Stimulated activated CD4-positive, alpha-beta T cell treated with anti-CD3 and anti-CD28 coated beads, Interleukin-12 subunit alpha, Interleukin-12 subunit beta, amount 100 ng/mL, for 24 hours (primary cell): ENCODE measurements at places on chromosomes 3 and 15.

DNA sequence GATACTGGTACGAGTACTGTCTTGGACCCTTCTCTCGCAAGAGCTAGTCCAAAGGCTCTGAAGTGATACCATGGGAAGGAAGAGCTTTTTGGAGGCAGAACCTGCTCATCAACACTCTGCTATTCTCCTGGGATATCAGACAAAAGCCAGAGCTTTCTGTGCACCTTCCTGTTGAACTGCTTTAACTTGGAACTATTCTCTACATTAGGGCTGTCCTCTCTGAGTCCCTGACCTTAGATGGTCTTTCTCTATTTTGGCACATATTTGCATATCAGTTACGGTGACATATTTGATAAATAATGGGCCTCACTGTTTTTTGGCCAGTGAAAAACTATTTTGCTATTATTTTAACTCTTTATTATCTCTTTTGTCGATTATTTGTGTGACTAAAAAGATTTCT, 146.9 kb downstream of the TIGIT start:
- DNase-seq: no peak

- no peak for DNase-seq
Measured at GRCh38 chr3:188348435-188349244, 194.7 kb downstream of the LPP start.

- no peak for DNase-seq
Measured at GRCh38 chr3:112804021-112804420, 42.6 kb downstream of the CD200R1L start.

- no peak for DNase-seq
Measured at GRCh38 chr3:55750525-55750924, 263.4 kb upstream of the WNT5A start.

GRCh38 chr15:50828610-50829206, 63.2 kb upstream of the SPPL2A start:
- no peak for DNase-seq

DNA sequence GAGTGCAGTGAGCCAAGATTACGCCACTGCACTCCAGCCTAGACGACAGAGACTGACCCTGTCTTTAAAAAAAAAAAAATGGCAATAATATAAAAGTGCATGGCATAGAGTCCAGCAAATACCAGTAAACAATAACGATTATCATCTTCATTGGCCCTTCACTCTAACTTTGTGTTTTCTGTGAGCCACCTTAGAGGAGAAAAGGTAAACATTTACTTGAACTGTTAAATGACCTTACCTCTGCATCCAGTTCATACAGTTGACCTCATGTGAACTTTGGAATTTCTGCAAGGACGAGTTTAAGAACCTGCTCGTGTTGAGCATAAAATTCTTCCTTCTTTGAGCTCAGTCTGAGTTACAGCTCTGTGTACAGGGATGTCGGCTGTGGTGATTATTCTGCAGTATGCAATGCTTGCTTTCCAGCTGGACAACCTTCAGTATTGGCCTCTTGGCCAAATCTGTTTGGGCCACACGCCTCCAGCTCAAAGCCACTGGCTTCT, 56.6 kb downstream of the RLBP1 start:
- DNase-seq: no peak

GRCh38 chr3:150110097-150110496, 139.4 kb upstream of the PFN2 start:
- DNase-seq: no peak

DNA sequence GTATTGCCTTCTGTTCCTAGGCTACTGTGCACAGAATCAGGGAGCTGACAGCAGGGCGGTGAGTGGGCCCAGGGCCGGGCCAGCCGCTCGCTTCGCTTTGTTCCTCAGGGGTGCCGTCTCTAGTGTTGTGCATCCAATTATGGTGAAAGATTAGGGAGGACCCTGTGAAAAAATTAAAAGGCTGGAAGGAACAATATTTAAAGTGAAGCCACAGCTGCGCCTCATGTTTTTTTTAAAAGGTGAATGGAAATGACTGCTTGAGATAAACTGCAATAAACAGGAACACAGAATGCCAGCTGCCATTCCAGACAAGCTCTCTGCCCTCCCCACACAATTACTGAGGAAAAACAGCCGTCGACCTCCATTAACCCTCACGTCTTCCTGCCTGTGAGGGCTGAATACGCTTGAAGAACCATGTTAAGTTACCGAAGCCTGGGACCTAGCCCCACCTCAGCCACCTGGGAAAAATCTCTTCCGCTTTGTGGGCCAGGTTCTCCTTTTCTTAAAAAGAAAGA, 132.0 kb upstream of the IL12A start:
- DNase-seq: no peak

GRCh38 chr3:39141171-39141995, 12.0 kb downstream of the CSRNP1 start:
- no peak for DNase-seq

GRCh38 chr3:161066930-161067329, 38.2 kb downstream of the B3GALNT1 start:
- no peak for DNase-seq

GRCh38 chr15:88912500-88912921, 668 bp downstream of the MFGE8 start:
- no peak for DNase-seq

DNA sequence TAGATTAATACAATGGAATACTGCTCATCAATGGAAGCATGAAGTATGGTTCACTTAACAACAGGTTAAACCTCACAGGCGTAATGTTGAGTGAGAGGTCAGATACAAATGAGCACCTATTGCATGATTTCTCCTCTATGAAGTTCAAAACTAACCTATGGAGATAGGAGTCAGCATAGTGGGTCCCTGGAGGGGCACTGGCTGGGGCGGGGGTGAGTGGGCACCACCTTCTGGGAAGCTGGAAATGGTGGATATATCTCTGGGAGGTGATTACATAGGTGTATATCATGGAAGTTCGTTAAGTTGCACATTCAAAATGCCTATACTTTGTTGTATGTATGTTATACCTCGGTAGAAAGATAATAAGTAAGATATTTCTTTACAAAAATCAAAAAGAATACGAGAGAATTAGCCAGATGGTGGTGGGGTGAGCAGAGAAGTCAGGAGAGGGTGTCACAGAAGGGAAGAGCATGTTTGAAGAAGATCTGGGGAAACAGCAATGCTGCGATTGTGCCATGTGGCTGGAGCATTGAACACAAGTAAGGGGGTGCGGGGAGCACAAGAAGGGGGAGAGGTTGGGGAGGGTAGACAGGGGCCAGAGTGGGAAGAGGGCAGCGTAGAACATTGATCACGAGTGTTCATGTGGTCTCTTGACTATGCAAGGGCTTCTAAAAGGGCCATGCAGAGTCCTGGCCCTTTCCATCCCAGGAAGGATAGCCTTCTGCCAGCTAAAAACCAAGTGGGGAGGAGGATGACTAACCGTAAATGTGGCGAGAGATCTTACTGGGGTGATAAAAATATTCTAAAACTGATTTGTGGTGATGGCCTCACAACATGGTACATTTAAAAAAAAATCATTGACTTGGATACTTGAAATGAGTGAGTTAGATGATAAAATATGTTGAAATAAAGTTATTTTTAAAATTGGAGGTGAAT, 30.2 kb downstream of the ITGA11 start:
- DNase-seq: no peak

GRCh38 chr3:118636841-118637240, 397.8 kb downstream of the IGSF11 start:
- no peak for DNase-seq

- no peak for DNase-seq
Measured at GRCh38 chr3:77906102-77906709, 866.3 kb downstream of the ROBO2 start.

- no peak for DNase-seq
Measured at GRCh38 chr15:61857169-61857829, 202.9 kb downstream of the VPS13C start.

GRCh38 chr3:40190056-40190455, 119.5 kb upstream of the EIF1B start:
- DNase-seq: no peak

DNA sequence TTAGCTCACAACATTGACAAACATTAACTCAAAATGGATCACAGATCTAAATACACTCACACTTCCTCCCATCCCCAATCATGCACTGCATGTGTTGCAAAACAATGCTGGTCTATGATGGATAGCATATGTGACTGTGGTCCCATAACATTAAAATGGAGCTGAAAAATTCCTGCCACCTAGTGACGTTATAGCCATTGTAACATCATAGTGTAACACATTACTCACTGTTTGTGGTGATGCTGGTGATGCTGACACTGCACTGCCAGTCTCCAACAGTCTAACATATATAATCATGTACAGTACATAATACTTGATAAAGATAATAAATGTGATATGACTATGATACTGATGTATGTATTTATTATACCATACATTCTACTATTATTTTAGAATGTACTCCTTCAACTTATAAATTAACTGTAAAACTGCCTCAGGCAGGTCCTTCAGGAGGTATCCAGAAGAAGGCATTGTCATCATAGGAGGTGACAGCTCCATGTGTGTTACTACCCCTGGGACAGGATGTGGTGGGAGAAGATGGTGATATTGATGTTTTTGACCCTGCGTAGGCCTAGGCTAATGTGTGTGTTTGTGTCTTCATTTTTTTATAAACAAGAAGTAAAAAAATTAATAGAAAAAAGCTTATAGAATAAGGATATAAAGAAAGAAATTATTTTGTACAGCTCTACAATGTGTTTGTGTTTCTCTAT, 41.3 kb downstream of the TXNRD3 start:
- no peak for DNase-seq

- DNase-seq: no peak
Measured at GRCh38 chr15:99929266-99929665, 196.0 kb upstream of the LYSMD4 start.

- no peak for DNase-seq
Measured at GRCh38 chr3:182246870-182247269, 535.1 kb downstream of the SOX2 start.

DNA sequence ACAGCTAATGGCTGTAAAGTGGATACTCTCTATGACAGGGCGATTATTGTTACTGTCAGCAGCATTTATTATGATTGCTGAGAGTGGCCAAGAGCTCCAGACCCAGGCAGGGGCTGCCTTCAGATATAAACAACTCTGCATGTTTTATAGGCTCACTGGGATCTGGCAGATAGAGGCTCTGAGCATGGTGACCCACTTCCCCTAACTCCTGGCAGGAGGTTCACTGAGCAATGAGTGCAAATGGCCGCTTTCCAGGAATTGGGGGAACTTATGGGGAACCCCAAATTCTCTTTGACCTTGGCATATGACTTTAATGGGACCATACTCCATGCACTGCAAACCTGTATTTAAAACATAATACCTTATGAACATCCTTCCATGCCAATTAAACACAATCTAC, 59.0 kb downstream of the SCN5A start:
- DNase-seq: no peak

DNA sequence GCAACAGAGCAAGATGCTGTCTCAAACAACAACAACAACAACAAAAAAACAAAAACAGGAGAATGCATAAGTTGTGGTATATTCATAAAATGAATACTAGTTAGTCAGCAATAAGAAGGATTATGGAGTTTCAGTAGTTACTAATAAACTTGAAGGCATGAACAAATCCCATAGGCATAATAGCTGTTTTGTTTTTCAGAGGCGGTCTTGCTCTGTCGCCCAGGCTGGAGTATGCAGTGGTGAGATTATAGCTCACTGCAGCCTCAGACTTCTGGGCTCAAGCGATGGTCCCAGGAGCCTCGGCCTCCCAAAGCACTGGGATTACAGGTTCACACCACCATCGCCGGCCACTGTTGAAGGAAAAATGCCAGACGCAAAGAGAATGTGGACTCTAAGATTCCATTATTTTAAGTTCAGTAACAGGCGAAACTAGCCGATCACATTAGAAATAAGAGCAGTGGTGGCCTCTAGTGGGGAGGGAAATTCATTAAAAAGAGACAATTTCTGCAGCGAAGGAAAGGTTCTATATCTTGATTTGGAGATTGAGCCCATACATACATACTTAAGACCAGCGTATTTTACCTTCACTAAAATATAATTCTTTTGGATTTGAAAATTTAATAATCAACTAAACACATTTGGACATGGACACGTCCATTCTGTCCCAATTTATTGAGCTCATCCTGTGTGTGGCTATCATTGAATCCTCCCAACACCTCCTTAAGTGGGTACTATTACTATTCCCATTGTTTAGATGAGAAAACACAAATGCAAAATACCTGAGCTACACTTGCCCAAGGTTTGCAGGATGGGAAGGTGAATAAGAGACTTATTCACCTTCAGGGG, 27.4 kb upstream of the HDAC11 start:
- DNase-seq: peak; percentile 2

- no peak for DNase-seq
Measured at GRCh38 chr3:110352841-110353604, 718.6 kb upstream of the NECTIN3 start.

DNA sequence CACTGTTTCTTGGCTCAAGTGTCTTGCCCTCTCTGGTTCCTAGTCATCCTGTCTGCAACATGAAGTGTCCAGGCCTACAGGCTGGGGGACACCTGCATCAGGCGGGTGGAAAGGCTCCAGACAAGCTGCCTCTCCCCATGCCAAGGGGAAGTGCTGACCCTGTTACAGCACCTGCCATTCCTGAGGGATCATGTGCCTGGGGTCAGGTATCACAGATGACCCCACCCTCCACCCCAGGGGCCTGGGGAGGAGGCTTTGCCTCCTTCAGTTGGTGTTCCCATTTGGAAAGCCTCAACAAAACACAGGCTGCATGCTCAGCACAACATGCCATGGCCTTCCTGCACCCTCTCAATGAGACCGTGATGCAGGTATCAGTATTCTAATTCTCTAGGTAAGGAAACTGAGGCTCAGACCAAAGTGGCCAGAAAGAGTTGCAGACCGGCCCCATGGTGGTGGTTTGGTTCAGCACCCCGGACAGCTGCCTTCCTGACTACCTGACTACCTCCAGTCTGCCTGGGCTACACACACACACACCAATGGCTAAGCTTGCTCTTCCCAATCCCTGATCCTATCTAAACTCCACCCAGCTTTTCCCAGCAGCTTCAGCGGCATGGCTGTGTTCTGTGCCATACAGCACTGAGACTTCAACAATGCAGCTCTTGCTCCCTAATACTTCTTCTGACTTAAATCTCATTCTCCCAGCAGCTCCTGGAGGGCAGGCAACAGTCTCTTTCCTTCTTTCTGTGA, 69.7 kb upstream of the LINGO1 start:
- no peak for DNase-seq

- no peak for DNase-seq
Measured at GRCh38 chr3:5798809-5799208, 611.3 kb downstream of the EDEM1 start.

DNA sequence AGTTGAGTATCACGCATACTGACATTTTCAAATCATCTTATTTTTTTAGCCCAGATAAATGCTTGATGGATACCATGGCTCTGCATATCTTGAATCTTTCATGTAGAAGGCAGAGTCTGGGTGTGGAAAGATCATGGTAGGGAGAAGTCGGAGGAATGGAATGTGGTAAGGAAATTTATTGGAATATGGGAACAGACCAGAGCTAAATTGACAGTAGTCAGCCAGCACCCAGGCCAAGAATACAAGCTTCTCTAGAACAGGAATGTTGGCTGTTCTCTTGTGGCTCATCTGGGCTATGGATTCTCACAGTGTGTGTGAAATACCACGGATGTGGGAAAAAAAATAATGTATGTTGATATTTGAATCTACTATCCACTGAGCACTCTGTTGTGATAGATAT, 305.7 kb upstream of the COL8A1 start:
- DNase-seq: no peak

GRCh38 chr3:40780291-40780924, 255.6 kb downstream of the ZNF621 start:
- DNase-seq: no peak
